HCT116 (cell line): ENCODE measurements at places on chromosomes 16 and 17.

- DNase-seq, result no peak
Measured at GRCh38 chr17:50128441-50129352, 1.3 kb downstream of the SAMD14 start.

- no peak for DNase-seq
Measured at GRCh38 chr16:353404-354290, 1.1 kb upstream of the AXIN1 start.

GRCh38 chr17:2369551-2370210 is 31.2 kb downstream of the MNT start:
- DNase-seq, result no peak

DNA sequence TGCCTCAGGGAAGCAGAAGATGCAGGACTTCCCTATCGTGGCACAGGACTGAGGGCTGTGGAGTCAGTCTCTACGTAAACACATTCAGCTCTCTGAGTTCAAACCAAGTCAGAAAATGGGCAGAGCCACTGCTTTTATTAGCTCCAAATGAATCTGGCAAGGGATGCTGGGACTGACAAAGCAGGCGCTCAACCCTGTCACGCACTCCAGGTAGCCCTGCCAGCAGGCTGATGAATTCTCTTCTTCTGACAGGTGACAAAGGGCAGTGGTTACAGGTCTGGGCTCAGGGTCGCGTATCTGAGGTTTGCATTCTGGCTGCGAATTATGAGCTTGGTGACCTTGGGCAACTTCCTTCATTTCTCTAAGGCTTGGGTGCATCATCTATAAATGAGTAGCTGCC is 9.4 kb downstream of the RPH3AL start:
- no peak for DNase-seq

- no peak for DNase-seq
Measured at GRCh38 chr16:58049232-58050185, 24.0 kb downstream of the MMP15 start.

DNA sequence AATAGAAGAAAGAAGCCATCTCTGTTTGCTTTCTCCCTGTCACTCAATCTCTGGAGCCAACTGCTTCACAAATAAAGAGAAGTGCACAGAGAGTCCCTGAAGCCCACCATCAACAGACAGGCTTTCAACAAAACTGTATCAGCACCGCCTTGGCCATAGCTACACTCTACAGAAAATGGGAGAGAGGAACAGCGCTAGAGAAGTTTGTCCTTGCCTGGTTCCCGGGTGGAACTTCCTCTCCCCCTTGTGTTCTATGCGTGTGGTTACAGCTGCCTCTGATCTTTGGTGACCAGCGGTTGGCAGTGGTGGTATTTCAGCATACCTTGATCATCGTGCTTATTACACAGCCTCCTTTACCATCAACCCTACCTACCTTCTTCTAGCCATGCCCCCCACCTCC is 91.4 kb upstream of the CCL2 start:
- DNase-seq, result no peak

- no peak for DNase-seq
Measured at GRCh38 chr17:21394265-21394664, 18.1 kb downstream of the KCNJ12 start.

DNA sequence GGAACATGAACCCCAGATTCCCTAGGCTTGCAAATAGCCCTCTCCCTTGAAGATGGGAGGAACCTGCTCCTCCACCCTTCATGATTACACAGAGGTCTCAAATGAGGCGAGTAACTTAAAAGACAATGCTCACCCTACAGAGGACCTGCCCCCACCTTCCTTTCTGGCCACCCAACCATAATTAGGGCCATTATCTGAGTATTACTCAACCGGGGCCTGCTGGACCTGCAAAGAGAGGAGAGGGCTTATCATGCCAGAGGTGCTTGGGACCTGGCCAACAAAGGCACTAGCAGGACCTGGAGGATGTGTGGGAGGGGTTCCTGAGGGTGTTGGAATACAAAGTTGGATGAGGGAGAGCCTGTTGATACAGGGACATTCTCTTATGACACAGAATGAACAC is 42.4 kb downstream of the RNF157 start:
- no peak for DNase-seq

DNA sequence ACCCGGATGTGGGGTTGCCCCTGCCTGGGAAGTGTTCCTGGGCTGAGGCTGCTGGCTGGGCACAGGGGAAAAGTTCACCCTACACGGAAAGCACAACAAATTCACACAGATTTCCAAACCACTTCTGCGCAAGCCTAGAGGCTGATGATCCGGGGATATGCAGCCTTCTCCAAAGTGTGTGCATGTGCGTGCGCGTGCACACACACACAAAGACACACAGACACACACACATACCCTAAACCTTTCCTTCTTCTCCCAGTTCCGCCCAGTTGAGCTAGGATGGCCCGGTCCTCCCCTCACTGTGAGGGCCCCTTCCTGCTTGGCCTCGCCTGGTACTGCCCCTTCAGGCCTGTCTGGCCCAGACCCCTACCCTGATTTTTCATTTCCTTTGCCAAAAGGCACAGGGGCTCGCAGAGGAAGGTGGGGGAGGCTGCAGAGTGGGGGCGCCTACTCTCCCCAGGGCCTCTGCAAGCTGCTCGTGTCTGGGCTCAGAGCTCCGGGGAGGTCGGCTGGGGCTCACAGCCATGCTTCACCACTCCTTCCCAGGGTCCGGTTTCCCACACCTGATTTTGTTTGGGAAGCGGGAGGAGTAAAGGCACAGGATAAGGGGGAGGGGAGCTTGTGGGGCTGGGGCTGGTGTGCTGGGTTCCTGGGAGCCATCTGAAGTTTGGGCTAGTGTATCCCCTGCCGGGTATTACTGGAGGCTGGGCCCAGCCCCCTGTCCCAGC is 144.7 kb downstream of the ENGASE start:
- no peak for DNase-seq

DNA sequence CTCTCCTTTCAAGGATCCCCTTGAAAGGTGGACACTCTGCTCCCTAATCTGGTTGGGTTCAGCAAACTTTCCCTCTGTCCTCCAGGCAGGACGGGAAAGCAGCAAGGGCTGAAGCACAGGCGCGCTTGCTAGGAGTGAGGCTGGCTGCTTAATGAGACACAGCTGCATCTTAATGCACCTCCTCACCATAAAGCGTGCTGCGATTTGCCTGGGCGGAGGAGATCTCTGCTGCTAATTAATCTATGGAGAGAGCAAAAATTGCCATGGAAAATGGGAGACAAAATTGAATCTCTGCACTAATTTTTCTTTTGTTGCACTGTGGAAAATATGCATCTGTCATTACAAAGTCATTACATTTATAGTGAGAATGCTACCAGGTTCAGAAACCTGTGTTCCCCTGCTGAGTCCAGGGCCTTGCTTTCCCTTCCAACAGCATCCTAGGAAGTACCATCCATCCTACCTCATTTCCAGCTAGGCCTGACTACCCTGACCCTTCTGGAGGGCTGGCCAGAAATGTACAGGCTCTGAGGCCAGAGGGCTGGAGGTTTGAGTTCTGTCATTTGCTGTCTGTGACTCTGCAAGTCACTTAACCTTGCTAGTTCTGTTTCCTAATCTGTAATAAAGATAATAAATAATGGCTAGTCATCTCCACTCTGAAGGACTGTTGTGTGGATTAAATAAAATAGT is 43.5 kb upstream of the BCAR1 start:
- no peak for DNase-seq

- DNase-seq, result no peak
Measured at GRCh38 chr17:1073241-1073962, 76.5 kb downstream of the TIMM22 start.

- no peak for DNase-seq
Measured at GRCh38 chr16:19688396-19689024, 29.5 kb downstream of the KNOP1 start.
